Muscle of leg (tissue), 16 donors: ENCODE measurements at places on chromosomes 11 and 22. TPM values are rescaled to one million over a fixed set of nuclear protein-coding genes. Genes with fewer than 3 reads are reported as not detected.

The LARGE2 gene
- 0.75 TPM for total RNA-seq

The MS4A12 gene
- total RNA-seq: not detected

The KIRREL3 gene
- total RNA-seq: 0.27 TPM

The CYP2D6 gene
- 0.31 TPM for total RNA-seq

The P2RX6 gene
- total RNA-seq: 19.8 TPM

The TSPAN18 gene
- 15.2 TPM for total RNA-seq

The KCNJ4 gene
- 0.27 TPM for total RNA-seq

The BCL2L13 gene
- total RNA-seq: 38.6 TPM
